ENCODE measurements at places on chromosomes 7 and 10.

- no peak for DNase-seq
These were observed 41.9 kb downstream of the CDK1 start for GRCh38 chr10:60820093-60820754.

- no peak for DNase-seq
These were observed 515.8 kb downstream of the TYW1 start for GRCh38 chr7:67512481-67512880.

DNA sequence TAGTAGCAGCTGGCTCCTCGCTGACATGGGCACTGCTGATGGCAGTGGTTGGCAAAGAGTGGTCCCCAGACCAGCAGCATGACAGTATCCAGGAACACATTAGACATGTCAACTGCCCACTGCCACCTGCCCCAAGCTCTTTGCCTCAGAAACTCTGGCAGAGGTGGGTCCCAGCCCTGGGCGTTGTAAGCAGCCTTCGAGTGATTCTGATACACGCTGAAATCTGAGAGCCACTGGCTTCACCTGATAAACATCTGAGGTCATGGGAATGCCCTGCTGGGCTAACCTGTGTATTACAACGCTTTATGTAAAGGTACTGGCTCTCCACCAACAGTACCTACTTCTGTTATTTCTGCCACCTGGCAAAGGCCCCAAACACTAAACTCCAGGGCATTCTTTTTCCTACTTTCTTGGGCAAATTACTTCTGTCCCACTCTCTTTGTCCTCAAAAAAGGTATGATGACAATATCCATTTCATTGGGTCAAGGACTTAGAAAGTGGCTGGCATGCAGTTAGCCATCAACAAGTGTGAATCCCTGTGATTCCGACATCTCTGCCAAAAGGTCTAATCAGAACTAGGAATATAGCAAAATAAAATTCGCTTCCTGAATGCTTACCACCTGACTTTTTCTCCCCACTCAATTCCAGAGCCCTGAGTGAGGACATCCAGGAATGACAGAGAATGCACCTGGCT lies 9.2 kb downstream of the SGMS1 start:
- DNase-seq = no peak

GRCh38 chr7:93575555-93576399 lies 1.3 kb upstream of the CALCR start:
- no peak for DNase-seq

GRCh38 chr10:114508376-114508775 lies 104.1 kb upstream of the AFAP1L2 start:
- no peak for DNase-seq

DNA sequence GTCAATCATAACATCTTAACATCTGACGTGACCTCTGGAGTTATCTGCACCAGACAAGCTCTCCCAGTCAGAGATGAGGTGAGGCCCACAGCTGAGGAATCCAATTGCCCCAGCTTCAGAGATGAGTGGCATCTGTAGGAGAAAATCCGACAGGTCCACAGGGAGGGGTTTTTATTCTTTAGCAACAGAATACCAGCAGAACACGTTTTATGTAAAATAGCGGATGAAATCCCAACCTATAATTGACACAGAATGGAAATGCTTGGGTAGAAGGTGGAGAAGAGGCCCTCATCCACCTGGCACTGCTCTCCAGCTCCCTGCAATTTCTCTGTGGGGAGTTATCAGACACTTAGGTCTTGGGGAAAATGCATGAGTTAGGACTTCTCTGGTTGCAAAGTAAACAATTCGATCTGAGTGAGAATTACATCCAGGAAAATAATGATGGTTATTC lies 144.2 kb upstream of the NRP1 start:
- no peak for DNase-seq

GRCh38 chr7:115068220-115068619 lies 146.3 kb downstream of the MDFIC start:
- no peak for DNase-seq

Measured in activated CD4-positive, alpha-beta T cell treated with anti-CD3 and anti-CD28 coated beads, Interleukin-2, amount 50 U/mL, for 1 hour (primary cell).